ENCODE measurements at places on chromosomes 11 and 22.

- DNase-seq: no peak
Observed at GRCh38 chr11:92443199-92443598, 218.6 kb downstream of the FAT3 start.

- DNase-seq: no peak
Observed at GRCh38 chr22:44380756-44381486, 68.2 kb upstream of the SHISAL1 start.

DNA sequence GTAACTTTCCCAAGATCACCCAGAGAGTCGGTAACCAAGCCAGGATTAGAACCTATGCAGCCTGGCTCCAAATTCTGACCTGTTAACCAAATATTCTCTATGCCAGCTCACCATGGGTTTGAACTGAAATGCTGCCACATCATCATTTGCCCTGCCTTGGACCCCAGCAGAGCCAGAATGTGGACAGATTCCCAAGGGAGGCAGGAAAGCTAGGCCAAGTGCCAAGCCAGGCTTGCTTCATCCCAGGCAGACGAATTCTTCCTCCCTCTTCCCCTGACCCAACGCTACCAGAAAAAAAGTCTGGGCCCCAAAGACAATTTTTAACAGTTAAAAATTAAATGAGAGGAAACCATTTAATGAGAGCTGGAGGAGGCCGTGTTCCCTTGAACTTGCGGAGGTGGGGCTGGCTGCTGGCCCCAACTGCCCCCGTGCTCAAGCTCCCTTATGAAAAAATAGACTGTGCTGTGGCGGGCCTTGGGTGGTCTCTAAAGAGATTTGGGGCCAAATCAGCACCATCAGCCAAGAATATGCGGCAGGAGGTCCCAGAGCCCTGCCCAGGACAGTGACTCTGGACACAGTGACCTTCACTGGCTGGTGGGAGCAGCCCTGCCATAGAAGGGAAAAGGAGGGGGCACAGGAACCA, 184.1 kb upstream of the SYT13 start:
- DNase-seq: no peak

DNA sequence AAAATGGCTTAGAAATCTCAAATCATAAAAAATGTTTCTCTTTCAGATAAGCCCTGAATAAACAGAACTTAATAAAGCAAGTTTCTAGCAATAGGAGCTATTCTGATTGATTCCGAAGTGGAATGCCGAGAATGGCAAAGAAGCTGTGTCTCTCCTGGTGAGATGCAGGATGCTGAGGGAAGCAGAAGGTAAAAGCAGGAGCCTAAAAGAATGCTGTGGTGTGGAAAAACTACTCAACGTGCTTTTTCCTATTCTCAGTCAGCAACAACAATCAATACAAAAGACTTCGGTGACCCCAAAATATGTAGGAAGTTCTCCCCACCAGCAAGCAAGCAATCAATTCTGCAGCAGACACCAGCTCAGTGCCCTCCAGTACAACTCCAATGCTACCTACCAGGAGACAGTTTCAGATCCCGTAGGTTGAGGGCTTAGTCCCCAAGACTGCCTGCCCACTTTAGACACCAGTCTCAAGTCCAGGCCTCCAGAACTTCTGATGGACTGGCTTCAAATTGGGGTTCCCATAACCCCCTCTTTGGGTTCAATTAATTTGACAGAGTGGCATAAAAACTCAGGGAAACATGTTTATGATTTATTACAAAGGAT, 6.6 kb downstream of the CTSC start:
- DNase-seq: no peak

GRCh38 chr11:128455766-128456165, 131.6 kb downstream of the ETS1 start:
- no peak for DNase-seq

GRCh38 chr11:96207459-96208449, 135.2 kb downstream of the MAML2 start:
- no peak for DNase-seq

GRCh38 chr11:95148406-95148805, 58.8 kb downstream of the ENDOD1 start:
- no peak for DNase-seq

DNA sequence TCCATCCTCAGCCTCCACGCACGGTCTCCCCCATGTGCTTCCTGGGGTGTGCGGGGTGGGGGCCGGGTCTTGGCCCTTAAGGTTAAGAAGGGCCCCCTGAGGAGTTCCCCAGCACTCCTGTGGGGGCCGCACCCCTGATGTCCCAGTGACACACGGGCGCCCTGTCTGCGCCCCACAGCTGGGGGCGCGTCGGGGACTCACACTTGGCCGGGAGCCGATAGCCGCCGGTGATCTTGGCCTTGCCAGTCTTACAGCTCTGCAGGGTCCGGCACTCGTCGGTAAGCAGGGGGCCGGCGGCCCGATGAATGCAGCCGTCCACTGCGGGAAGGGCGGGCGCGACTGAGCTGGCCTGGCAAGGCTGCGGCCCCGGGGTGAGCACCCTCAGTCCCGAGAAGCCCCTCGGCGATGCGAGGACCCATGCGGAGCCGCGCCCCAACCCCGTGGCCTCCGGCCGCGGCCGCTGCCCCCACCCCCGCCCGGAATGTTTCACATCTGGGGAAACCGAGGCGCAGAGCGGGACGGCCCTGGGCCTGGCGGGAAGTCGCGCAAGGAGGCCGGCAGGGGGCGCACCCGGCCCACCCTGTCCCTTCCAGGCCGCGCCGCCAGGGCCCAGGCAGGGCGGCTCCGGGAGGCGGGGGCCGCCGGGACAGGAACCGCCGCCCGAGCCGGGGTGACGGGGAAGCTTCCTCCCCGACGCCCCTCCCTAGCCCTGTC, 13.9 kb downstream of the OTUB1 start:
- no peak for DNase-seq

- DNase-seq: no peak
Observed at GRCh38 chr11:72700146-72700545, 25.9 kb upstream of the PDE2A start.

DNA sequence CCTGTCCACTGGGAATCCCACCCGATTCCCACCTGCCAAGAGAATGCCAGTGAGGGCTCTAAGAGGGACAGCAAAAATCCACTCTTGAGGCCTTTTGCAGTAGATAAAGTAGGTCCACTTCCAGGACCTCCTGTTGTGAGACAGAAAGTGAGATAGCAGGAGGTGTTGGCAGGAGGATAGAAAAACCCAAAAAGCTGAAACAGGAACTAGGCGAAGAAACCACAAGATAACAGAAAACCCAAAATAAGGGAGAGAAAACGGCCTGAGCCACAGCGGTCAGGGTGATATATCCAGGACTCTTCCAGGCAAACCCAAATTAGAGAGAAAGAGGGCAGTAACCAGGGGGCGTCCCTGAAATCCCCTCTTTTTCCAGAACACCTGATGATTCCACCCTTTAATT, 79.7 kb upstream of the LINC01488 start:
- DNase-seq: no peak

Measured in right renal pelvis (tissue), 4 donors.